ENCODE measurements at places on chromosomes 7 and 10.

DNA sequence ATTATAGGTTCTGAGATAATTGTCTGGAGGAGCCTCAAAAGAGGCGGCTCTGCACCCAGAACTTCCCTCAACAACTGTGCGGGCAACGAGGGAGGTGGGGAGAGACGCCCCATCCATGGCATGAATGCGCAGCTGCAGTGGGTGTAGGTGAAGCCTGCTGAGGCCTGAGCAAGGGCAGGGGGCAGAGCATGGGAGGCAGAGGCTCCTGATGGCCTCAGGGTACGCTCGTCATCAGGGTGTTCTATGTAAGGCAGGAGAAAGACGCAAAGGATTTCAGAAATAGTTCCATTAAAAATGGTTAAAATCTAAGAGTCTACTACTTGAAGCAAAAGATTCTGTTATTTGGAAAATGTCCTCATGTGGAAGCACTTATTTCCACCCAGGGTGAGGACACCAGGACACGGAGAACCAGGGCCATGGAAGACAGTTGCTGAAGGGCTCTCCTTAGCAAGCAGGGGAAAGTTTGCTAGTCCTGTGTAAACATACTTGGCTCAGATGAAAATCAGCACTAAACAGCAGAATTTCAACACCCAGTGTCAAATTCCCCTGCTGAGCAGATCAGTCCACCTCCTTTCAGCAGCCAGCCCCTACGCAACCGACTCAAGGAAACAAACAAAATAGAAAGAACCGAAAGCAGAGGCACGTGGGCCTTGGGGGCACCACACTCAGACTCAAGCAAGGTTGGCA is 18.9 kb downstream of the INSIG1 start:
- no peak for DNase-seq

DNA sequence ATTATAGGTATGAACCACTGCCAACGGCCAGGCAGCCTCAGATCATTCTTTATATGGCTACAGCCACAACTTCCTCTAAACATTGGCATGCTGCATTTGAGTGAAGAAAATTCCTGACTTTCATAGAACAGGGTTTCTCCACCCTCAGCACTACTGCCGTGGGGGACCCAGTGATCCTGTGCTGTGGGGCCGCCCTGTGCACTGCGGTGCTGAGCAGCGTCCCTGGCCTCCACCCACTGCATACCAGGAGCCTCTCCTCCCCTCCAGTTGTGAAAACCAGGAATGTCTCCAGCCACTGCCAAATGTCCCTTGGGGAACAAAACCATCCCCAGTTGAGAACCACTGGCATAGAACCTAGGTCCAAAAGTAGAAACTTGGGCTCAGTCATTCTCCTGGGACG is 15.8 kb downstream of the CNPY1 start:
- no peak for DNase-seq

GRCh38 chr10:112054516-112054915 is 129.0 kb downstream of the GPAM start:
- DNase-seq: no peak

GRCh38 chr7:80686576-80686975 is 48.1 kb downstream of the CD36 start:
- no peak for DNase-seq

DNA sequence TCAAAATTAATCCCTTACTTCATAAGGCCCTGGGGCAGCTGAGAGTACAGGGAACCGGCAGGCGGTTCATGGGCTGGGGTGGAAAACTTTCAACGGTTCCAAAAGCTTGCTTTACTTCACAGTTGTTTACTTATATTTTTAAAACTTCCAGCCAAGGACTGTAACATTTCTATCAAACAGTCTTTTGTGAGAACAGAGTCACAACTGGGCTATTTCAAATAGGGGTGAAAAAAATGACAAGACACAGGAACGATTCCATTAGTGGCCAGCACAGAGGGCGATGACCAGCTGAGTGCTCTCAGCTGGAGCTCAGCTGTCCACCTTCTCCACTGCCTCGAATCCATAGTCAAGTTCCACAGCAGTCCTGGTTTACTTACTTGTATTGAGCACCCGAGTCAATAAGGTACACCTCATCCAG is 48.2 kb downstream of the XPNPEP1 start:
- DNase-seq: no peak

- DNase-seq: no peak
These were observed 31.3 kb downstream of the LIPJ start for GRCh38 chr10:88617772-88618300.

DNA sequence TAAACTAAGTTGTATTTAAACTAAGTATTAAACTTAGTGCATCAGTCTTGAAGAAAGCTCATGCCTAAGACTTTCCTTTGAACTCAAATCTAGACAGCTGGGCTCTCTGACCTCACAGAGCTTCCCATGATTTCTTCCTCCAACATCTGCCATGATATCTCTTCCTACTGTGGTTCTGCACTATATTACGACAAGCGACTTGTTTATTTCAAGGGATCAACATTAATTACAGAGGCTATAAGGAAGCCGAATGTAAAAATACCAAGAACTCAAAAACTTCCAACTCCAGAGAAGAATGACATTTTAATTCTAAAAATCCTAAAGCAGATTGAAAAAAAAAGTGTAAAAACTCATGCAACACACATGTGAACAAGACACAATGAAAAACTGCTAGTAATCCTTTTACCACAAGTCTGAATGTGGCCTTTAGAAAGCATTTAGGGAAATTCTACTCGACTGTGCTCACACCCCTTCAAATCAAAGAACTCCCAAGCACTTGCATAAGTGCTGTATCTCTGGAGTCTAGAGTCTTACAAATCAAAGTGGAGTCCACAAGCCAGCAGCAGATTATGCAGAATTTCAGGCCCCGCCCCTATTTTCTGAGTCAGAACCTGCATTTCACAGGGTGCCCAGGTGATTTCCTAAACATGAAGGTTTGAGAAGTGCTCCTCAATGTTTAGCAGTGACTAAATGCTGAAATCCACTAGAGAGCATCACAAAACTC is 22.7 kb upstream of the WASHC2A start:
- no peak for DNase-seq

All from activated T-helper 1 cell treated with anti-CD3 and anti-CD28 coated beads, Interleukin-2, amount 50 U/mL, for 16 hours (primary cell).